EL (cell line): ENCODE measurements at places on chromosomes 11 and 22.

- no peak for DNase-seq
Measured at GRCh38 chr22:42418811-42419242, 13.4 kb downstream of the NFAM1 start.

DNA sequence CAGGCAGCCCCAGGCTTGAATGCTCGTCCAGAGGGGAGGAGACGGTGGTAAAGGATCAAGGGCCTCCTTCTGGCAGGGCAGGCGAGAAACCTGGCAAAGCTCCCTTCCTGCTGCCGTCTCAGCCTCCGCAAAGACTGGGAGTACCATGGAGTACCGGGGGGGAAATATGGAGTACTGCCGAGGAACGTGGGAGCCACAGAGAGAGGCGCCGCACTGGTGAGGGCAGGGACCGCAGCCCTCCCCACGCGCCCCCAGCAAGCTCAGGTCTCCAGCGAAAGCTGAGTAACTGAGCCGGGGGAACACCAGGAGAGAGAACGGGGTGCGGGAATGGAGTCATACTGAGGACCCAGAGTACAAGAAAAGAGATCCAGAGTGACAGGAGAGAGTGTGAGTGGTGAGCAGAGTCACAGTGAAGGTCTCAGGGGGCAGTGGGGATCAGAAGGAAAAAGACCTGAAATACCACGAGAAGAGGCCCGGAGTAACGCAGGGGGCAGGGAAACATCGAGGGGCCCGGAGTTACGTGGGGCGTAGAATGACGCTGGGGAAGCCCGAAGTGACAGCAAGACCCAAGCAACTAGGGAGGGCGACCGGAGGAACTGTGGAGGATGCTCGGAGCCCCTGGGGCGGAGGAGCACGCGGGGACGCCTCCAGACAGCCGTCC lies 740 bp downstream of the EML3 start:
- peak; percentile 71 for DNase-seq

DNA sequence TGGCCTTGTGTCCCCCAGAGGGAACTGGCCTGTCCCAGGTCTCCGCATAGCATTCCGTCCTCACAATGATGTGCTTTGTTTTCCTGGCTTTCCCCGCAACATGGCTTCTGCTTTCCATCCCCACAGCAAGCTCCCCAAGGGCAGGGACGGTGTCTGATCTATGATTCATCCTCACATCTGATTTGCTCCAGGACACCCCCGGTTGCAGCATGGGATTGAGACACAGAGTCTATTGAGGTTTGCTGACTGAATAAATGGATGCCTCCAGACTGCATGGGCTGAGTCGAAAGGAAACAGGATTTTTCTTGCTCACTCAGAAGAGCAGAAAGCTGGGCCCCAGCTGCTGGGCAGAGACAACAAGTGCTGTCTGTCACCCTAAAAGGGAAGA lies 40.2 kb downstream of the LMO1 start:
- peak; percentile 29 for DNase-seq

GRCh38 chr11:8814923-8815240 lies 96.1 kb upstream of the AKIP1 start:
- DNase-seq, result peak; percentile 69

DNA sequence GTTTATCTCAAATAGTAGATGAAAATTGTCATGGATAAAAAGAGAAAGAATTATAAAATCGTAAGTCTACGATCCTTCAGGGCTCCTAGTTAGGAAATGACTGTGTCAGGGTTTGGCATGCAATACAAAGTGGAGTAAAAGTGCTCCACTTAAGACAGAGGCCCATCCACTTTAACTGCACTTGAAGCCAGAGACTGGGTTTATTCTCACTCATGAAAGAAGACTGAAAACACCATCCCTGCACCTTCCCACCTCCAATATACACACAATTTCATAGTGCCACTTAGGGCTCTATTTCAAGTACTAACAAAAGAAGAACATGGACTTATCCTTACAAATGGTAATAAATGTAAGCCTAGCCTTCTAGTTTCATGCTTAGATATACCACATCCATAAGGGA lies 70.7 kb downstream of the ANO5 start:
- DNase-seq, result no peak

DNA sequence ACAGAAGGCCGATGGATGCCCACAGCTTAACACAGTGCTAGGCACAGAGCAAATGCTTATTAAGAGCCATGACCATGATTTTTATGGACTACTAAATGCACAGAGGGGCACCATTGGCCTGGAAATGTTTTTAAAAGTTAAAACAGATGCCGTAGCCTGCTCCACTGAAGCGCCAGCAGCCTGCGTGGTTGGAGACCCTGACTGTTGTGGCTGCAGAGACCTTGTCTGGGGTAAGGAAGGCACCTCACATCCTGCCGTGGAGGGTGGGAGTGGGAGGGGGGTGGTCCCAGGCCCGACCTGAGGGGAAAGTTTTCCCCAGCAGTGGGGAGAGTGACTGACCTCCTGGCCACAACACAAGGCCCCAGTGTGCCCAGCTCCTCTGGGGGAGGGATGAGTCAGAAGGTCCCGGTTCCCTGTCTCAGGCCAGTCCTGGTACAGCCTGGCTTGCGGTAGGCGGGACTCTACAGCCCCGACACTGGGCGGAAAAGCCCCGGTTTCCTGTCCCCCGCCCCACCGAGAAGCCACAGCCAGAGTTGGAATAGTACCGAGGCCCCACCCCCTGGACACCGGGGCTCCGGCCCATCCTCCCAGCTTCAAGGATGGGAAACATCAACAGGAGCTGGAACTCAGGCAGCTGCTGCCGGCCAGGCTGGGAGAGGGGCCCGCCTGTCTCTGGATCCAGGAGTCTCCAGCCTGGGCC lies 7.0 kb downstream of the CHST1 start:
- peak; percentile 69 for DNase-seq
